ENCODE measurements at places on chromosomes 1 and 21.

- no peak for DNase-seq
Measured at GRCh38 chr1:163191301-163191700, 11.4 kb downstream of the RGS5 start.

DNA sequence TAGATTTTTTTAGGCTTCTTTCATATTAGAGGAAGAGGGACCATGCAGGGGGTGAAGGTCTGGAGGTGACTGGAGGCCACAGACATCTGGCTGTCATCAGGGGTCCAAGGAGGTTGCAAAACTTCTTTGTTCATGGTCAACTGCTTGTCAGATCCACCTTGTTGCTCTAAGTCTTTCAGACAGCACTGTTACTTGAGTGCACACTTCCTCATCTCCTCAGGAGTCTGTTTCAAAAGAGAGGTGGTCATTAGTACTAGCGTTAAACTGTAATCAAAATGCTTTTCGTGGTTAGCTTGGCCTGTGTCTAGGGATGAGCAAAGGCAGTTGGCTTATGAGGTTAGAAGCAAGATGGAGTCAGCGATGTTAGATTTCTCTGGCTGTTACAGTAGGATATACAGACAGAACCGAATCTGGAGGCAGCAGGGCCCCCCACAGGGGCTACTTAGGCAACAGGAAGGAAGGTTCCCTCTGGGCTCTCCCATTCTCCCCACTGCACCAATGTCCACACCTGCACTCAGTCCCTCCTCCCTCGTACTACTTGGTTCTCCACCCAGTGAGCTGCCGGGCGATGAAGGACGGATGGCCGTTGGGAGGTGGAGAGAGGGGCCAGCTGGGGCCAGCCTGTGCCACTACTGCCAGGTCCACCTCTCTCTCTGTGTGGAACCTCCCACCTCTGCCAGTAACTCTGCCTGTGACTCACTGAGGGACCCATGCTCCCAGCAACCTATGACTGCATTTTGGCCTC lies 57.2 kb downstream of the TOR1AIP2 start:
- DNase-seq = no peak

DNA sequence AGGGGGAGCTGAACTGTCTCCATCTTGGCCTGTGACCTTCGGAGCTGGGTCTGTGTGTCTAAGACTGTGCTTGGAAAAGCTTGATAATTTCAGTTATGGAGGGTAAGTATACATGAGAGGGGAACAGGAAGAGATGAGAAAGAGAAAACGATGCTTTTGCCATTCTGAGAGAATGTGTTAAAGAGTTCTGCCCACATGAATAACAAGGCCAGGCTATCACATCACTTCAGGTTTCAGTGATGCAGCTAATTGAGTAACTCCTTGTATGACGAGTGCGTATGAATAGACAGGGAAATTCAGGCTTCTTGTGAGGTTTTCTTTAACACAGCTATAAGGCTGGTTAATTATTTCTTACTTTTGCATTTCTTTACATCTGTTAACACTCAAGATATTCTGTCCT lies 81.0 kb downstream of the PLPPR5 start:
- no peak for DNase-seq

GRCh38 chr21:30256100-30256499 lies 26.6 kb downstream of the KRTAP24-1 start:
- DNase-seq = no peak

DNA sequence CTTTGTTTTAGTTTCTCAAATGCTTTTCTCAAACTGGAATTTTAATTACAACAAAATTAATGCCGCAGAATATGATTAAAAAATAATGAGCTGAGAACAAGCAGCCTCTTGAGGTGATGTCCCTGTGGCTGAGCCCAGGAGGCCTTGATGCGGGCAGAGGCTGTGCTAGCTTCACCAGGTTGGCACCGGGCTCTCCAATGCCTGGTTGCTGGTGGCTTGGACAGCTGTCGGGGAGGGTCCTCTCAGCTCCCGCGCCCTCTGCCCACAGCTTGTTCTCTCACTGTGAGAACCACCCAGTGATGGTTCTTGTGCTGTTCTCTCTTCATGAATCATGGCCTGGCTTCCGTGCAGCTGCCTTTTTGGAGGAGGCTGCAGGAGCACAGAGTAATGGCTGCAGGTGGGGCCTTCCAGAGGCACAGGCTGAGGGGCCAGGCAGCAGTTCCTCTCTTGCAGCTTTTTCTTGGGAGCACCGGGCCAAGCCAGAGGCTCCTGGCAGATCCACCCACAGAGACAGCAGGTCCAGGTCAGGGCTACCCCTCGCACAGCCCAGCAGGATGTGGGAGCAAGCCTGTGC lies 156.3 kb downstream of the PCBP3 start:
- DNase-seq = no peak

DNA sequence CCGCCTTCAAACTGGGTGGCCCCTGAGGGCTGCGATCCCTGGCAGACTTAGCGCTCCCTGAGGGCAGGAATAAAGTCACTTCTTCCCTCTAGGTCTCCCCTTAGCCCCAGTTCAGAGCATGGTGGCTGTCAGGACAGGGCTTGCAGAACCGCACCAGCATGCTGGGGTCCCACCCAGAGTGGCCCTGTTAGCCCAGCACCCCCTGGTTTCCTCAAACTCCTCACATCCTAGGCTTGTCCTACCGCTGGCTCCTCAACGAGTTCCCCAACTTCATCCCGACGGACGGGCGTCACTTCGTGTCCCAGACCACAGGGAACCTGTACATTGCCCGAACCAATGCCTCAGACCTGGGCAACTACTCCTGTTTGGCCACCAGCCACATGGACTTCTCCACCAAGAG lies 15.8 kb downstream of the CNTN2 start:
- DNase-seq = no peak

DNA sequence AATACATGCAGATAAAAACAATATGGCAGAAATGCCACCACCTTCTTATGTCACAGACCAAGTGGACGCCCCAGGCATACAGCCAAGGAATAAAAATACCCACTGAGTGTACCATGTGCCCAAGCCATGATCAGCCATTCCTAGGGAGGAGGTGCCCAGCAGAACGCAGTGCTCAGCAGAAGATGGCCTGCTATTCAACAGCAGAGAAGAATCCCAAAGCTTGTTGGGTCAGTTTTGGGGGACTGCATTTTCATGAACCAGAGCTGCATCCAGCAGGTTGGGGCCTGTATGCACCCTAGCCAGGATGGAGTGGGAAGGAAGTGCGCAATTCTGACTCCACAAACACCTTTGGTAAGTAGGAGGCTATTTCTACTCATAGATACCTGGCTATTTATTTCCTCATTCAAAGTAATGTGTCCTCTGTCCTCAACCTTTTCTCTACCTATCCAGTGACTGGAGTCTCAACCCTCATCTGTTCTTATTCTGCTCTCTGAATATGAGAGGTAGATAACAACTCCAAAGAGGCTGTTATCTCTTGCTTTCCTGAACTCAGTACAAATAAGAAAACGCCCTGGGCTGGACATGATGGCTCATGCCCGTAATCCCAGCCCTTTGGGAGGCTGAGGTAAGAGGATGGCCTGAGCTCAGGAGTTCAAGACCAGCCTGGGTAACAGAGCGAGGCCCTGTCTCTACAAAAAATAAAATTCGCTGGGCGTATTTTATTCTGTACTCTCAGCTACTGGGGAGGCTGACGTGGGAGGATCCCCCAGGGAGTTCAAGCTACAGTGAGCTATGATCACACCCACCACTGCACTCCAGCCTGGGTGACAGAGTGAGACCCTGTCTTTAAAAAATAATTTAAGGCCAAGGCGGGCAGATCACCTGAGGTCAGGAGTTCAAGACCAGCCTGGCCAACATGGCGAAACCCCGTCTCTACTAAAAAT lies 2.5 kb upstream of the PLEKHM2 start:
- DNase-seq = no peak

GRCh38 chr1:174569240-174569639 lies 121.5 kb downstream of the GPR52 start:
- no peak for DNase-seq

- DNase-seq = no peak
Measured at GRCh38 chr1:204475656-204476432, 18.8 kb downstream of the PIK3C2B start.

- DNase-seq = no peak
Measured at GRCh38 chr1:115670476-115671175, 28.9 kb downstream of the VANGL1 start.

- no peak for DNase-seq
Measured at GRCh38 chr21:36677443-36677842, 21.5 kb upstream of the SIM2 start.

- no peak for DNase-seq
Measured at GRCh38 chr1:203703586-203703985, 61.4 kb upstream of the LAX1 start.

- no peak for DNase-seq
Measured at GRCh38 chr1:197980457-197980856, 63.3 kb downstream of the LHX9 start.

- DNase-seq = no peak
Measured at GRCh38 chr1:117562581-117563491, 43.0 kb upstream of the TENT5C start.

- DNase-seq = no peak
Measured at GRCh38 chr1:116380499-116381242, 7.6 kb downstream of the ATP1A1 start.

DNA sequence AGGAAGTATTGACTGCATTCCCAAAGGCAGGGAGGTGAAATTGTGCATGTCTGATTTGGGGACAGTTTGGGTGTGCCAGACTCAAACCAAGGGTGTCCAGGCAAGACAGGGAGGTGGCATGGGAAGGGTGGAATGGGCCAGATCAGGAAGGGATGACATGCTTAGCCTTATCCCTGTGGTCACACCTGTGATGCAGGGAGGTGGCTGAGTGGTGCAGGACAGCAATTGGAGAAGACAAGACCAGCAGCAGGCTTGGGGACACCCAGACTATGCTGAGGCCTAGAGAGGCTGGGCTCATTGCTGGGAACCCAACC lies 4.0 kb downstream of the FOXO6 start:
- no peak for DNase-seq

Data from CD4-positive, alpha-beta T cell treated with Interleukin-17A for 4 hours (primary cell).